H9 (cell line): ENCODE measurements at places on chromosomes 1 and 21. TPM values are rescaled to one million over a fixed set of nuclear protein-coding genes. Genes with fewer than 3 reads are reported as not detected.

Gene PTTG1IP
- 107 and 112 TPM in 2 replicates for total RNA-seq

Gene AIM2
- 0.90 and 1.1 TPM in 2 replicates for total RNA-seq

Gene ADORA1
- total RNA-seq: 1.3 and 3.0 TPM in 2 replicates

Gene CCNL2
- 160 and 173 TPM in 2 replicates for total RNA-seq

DNA sequence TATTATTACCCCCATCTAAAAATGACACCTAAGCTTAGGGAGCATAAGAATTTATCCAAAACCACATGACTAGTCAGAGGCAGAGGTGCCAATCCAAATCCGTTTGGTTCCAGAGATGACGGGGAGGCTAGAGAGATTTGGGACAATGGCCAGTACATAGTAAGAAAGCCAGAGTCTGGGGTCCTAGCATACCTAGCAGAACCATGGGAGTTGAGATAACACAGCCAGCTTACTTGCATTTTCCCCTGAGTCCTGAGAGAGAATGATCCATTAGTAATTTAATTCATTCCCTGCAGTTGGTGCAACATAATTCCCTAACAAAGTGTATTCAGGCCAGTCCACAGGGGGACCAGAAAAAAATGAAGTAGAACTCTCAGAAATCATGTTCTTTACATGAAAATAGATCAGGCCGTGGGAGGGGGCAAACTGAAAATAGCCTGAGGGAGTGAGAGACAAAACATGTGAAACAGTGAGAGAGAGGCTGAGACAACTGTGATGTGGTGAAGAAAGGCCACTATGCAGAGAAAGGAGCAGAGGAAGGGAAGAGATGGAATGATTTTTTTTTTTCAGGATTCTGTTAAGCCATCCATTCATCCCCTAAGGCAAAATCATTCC is 243.3 kb downstream of the BRINP2 start:
- DNase-seq: no peak
- no peaks in the 10 kb centered on the region; the same call in 1 of the 2 replicates for H3K4me1 ChIP-seq
- H3K27ac ChIP-seq: no peak overlapping the region
- H3K4me3 ChIP-seq: no peak overlapping the region
- H3K27me3 ChIP-seq: no peaks in the 10 kb centered on the region

DNA sequence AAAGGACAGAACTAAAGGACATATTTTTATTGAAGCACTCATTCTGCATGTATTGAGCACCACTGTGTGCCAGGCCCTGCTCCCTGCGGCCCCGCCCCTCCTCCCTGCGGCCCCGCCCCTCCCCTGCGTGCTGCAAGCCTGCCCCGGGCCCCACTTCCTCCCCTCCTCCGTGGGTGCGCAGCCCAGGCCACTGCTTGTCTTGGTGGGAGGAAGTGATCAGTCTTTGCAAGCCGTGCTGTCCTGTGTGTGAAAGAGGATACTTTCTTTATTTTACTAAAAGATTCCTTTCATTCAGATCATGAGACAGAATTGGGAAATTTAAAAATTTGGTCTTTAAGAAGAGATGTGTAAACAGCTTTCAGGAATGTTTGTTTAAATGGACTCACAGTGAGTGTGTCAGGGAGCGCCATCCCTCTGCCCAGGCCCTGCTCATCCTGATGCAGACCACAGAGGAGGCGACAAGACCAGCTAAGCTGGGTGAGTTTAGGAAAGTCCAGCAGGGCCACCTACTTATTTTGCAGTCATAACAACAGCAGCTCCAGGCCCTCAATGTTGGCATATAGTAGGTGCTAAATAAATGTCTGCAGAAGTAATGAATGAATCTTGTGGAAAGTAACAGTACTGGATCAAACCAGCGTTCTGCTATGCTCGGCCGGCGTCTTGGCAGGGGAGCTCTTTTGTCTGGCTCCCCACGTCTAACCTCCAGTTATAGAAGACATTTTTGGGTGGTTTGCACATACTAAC is 88.3 kb upstream of the SELENON start:
- peaks cover 11% of the 10 kb centered on the region; the same call in 1 of the 2 replicates for H3K4me1 ChIP-seq
- no peaks in the 10 kb centered on the region for H3K27me3 ChIP-seq
- no peak overlapping the region for H3K4me3 ChIP-seq
- no peak overlapping the region for H3K27ac ChIP-seq
- DNase-seq: no peak
- H3K36me3 ChIP-seq: no peaks in the 10 kb centered on the region

- H3K36me3 ChIP-seq: peaks cover 37% of the 10 kb centered on the region
- peaks cover 19% of the 10 kb centered on the region for H3K4me1 ChIP-seq
- H3K4me3 ChIP-seq: no peak overlapping the region
- no peak for DNase-seq
Measured at GRCh38 chr21:34126691-34127090, 53.3 kb downstream of the MRPS6 start.

Gene CNR2
- total RNA-seq: not detected in 2 replicates

- no peak overlapping the region for H3K27ac ChIP-seq
- no peak overlapping the region for H3K4me3 ChIP-seq
Measured at GRCh38 chr1:248622570-248623001, 12.3 kb downstream of the OR2T11 start.

DNA sequence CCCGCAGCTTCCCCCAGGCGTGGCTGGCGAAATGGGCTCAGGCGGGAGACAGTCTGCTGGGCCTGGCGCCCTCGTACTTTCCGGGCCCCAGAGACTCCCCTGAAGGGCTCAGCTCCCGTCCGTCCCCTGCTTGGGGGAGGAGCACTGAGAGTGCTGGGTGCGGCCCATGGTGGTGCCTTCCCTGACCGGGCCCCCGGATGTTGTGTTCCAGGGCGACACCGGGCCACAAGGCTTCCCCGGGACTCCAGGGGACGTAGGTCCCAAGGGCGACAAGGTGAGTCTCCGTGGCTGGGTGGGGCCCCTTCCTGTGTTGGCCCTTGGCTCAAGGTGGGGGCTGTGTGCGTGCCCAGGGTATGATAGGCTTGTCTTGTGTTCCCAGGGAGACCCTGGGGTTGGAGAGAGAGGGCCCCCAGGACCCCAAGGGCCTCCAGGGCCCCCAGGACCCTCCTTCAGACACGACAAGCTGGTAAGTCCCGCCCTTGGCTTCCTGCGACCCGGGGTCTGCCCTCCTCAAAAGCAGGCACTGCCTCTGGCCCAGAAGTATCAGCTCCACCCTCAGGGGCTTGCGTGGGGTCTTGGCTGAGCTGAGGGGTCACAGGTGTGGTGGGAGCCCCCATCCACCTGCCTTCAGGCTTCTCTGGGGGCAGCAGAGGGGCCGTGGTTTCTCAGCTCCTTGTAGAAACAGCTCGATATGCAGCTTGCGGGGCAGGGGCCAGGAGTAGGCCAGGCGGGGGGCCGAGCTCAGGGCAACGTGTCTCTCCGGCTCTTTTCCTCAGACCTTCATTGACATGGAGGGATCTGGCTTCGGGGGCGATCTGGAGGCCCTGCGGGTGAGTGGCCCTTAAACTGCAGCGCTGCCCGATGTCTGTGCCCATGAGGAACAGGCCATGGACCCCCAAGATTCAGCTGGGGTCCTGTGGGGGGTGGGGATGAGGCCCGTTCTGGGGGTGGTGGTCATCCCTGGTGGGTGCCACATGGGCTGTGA is 62.3 kb downstream of the SLC19A1 start:
- DNase-seq: no peak
- no peak overlapping the region for H3K27ac ChIP-seq
- H3K36me3 ChIP-seq: peaks cover 70% of the 10 kb centered on the region
- no peaks in the 10 kb centered on the region for H3K27me3 ChIP-seq

Gene SYT2
- total RNA-seq: 3.2 and 3.3 TPM in 2 replicates
